ENCODE measurements at places on chromosomes 5 and 9.
A peak's percentile ranks its signal among the peaks of the same experiment; 100 is the strongest.

DNA sequence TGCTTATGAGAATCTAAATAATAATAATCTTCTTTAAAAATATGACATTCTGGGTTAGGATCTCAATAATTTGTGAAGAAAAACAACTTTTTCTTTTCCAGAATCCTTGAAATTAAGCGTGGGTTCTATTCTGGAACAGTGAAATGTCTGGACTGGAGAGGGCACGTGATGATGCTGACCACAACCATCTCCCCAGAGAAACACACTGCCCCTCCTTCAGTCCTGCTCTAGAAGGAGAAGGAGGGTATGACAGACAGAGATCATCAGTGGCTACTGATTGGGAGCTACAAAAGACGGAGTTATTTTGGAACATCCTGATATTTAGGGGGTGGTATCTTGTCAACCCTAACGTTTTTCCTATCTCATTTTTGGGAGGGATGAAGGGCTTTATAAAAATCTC, 40.2 kb downstream of the MEF2C start:
- no peak for DNase-seq

GRCh38 chr9:133071484-133072150, 9.8 kb downstream of the CEL start:
- DNase-seq: no peak

GRCh38 chr9:2489838-2490314, 131.7 kb upstream of the VLDLR start:
- peak; percentile 74 for DNase-seq

DNA sequence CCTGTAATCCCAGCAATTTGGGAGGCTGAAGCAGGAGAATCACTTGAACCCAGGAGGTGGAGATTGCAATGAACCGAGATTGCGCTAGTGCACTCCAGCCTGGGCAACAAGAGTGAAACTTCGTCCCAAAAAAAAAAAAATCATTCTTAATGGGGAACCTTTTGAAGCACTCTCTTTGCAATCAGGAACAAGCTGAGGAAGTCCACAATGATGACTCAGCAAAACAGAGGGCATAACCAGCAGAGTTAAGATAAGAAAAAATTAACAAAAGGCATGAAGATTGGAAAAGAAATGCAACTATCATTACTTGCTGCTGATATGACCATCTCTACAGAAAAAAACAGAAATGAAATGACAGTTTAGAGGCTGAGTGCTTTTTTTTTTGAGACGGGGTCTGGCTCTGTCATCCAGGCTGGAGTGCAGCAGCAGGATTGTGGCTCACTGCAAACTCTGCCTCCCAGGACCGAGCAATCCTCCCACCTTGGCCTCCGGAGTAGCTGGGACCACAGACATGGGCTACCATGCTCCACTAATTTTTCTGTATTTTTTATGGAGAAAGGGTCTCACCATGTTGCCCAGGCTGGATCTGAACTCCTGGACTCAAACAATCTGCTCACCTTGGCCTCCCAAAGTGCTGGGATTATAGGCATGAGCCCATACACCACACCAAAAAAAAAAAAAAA, 88.0 kb downstream of the FNBP1 start:
- no peak for DNase-seq

GRCh38 chr5:148005788-148006520, 57.8 kb upstream of the SPINK5 start:
- DNase-seq: peak; percentile 46

- no peak for DNase-seq
Measured at GRCh38 chr5:116622375-116623050, 47.9 kb upstream of the SEMA6A start.

GRCh38 chr5:132210944-132211343, 16.7 kb downstream of the P4HA2 start:
- DNase-seq: no peak

- no peak for DNase-seq
Measured at GRCh38 chr5:122315521-122315920, 3.5 kb downstream of the SNCAIP start.

GRCh38 chr9:9913276-9913832, 699.4 kb downstream of the PTPRD start:
- DNase-seq: no peak

GRCh38 chr5:76804266-76804665, 14.6 kb upstream of the F2RL1 start:
- peak; percentile 68 for DNase-seq

DNA sequence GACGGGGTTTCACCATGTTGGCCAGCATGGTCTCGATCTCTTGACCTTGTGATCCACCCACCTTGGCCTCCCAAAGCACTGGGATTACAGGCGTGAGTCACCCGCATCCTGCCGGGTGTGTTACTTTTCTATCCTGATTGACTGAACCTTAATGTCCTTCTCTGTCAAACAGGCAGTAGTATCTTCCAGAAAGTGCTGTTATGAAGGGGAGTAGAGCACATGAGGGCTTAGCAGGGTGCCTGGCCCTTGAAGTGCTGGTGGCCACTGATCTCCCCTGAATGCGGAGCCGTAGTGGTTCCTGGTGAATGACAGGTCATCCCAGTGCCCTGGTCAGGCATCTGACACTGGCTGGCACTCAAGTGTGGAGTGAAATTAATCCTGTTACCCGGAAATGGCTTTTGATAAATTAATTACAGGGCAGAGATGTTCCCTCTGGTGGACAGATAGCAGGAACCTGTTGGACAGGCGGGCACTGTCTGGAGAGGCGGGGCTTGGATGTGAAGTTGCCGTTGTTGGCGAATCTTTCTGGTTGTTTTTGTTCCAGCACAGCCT, 28.4 kb downstream of the PRRC2B start:
- DNase-seq: peak; percentile 34

- no peak for DNase-seq
Measured at GRCh38 chr5:15367489-15367888, 132.5 kb upstream of the FBXL7 start.

- DNase-seq: no peak
Measured at GRCh38 chr9:117771136-117771535, 66.9 kb downstream of the TLR4 start.

- no peak for DNase-seq
Measured at GRCh38 chr9:35691757-35692301, 2.1 kb upstream of the TPM2 start.

- no peak for DNase-seq
Measured at GRCh38 chr9:136701668-136702053, 10.7 kb upstream of the DIPK1B start.

GRCh38 chr5:36035696-36036095, 31.0 kb downstream of the UGT3A2 start:
- no peak for DNase-seq

DNA sequence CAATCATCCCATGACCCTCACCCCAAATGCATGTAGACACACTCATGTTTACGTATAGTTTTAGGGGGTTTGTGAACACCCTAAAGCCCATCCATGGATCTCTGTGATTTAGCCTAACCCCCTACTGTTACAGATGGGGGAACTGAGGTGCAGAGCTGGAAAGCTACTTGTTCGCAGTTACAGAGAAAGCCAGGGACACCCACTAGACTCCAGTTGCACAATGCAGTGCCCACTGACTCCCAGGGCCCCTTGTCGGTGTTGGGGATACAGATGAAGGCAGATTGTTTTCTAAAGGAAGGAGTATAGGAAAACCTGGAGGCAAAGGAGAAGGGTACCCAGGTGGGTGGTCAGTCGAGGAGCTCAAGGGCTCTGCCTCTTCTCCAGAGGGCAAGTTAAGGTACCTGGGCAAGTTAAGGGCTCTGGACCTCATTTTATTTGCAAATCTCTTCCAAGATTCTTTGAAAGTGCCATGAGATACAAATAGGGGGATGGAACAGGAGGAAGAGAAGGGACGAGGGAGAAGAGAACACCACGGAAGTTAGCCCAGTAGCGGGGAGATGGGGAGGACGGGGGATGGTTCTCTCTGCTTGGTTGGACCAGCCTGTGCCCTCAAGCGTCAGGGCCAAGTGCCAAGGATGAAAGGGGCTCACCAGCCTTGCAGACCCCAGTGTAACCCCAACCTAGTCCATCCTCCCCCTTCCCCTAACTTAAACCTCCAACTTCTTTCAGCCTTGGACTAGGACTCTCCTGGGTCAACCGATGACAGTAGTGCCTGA, 958 bp downstream of the MYOZ3 start:
- no peak for DNase-seq

- peak; percentile 57 for DNase-seq
Measured at GRCh38 chr9:135347461-135347860, 132.1 kb upstream of the PPP1R26 start.

DNA sequence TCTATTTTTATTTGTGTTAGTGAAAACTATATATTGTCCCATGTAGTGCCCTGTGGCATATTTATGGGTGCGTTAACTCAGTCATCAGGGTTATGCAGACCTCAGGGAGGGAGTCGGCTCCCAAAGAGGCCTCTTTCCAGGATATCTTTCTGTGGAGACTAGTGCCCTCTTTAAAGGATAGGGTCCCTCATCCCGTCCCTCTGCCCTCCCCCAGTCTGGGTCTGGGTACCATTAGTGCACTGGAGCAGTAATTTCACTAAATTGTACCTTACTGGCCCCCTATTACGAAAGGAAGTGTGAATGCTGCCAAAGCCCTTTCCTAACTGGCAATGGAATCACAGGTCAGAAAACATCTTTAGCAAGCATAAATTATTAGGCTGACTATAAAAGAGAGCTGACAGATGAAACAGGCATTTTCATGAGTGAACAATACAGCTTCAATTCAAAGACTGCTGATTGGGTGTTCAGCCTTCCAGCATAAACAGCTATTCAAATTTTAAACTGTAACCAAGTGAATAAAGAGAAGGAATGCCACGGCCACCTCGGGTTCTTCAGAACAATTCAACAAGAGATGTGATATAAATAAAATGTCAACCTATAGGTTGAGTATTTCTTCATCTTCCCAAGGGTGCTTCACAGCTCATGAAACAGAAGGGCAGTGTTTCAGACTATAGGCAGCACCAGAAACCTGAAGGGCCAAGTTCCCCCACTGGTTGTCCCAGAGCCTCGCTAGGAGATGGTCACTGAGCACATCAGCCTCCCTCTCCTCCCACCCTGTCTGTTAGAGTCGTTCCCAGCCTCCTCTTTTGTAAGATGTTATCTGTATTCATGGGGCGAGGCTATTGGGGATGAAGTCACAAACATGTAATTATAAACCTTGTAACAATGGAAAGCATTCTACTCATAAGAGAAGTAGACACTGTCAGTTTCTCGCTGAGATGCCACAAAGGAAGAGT, 318.7 kb downstream of the TMEM161B start:
- DNase-seq: no peak

DNA sequence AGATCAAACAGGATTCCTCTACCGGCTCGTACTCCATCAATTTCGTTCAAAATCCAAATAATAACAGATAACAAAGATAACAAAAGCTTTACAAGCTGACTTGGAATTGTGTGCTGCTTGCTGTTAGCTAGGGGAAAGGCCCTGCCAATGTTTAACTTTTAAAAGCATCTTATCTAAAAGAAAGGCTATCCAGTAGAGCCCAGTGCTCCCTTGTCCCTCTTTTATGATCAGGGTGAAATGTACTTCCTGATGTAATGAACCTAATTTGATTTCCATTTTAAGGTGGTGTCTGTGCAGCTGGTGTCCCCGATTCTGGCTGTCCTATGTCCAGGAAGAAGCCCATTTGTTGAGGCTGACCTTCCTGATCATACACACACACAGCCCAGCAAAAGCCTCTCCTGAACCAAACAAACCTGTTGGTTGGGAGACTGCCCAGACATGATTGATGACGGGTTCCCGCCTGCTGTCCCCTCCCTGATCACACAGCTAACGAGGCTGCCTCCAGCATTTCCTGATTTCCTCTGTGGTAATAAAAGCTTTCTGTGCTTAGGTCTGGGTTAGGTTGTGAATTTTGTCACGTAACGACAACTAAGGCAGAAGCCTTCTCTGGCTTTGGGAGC, 54.1 kb downstream of the PWWP2A start:
- DNase-seq: no peak

DNA sequence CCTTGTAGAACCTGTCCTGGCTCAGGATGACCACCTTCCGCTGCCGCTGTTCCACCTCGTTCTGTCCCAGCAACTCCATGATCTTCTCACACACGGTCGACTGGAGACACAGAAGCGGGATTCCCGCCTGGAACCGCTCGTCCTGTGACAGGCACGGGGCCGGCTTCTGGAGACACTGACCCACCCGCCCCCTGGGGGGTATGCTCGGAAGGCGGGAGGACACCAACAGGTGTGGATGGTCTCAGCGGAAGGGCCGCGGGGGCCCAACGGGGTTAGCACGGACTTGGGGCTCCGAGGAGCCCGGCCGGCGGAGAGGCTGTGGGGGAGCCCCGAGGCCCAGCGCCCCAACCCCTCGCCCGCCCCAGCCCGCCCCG, 530 bp downstream of the UCK1 start:
- peak; percentile 56 for DNase-seq

GRCh38 chr9:4844056-4844838, 51.5 kb downstream of the RCL1 start:
- DNase-seq: no peak

GRCh38 chr9:70504834-70505233, 90.4 kb upstream of the KLF9 start:
- no peak for DNase-seq

GRCh38 chr9:32577316-32577715, 4.4 kb upstream of the NDUFB6 start:
- no peak for DNase-seq

DNA sequence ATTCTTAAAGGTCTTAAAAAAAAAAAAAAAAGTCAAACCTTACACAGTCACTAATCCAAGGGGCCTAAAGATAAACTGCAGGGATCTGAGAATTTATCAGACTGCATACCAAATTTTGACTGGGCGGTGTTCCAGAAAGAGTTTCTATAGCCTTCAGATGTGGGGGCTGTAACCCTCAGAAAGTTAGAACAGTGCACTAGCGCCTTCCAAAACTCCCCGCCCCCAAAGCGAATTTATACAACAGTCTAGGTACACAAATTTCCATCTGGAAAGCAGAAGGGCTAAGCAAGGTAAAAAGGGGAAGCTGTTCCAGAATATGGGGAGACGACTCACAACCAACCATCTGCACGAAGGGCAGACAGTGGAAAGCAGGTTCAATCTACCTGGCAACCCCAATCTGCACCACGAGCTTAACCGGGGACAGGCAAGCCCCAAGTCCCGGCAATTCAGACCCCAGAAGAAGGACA, 813 bp downstream of the ERMP1 start:
- DNase-seq: no peak

DNA sequence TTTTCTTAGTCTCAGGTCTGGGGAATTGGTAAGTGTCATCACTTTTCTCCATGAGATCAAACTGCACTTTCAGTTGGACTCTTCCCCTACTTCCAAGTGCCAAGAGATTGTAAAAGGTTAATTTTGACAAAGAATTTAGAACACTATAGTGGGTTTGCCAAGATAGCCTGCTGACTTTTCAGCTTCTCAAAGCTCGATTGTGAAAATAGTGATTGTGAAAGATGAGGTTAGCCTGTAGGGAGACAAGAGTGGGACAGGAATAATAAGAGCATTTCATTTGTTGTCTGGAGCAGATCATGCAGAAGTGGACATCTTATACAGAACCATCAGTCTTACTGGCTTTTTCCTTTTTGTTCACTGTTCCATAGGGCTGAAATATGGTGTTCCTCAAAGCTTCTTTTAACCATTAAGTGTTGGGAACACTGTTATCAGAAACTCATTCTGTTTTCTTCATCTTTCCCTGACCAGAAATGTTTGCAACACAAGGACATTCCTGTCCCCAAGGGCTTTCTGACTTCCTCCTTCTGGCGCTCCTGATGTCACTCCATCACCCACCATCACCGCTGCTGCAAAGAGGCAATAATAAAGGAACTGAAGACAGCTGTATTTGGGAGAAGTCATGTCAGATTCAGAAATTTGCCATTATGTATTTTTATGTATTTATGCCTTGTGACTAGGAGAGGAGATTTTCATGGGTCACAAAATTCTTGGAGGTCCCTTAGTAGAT, 11.6 kb upstream of the SPTAN1 start:
- no peak for DNase-seq

- no peak for DNase-seq
Measured at GRCh38 chr5:56247592-56247991, 14.5 kb upstream of the ANKRD55 start.

- no peak for DNase-seq
Measured at GRCh38 chr9:111604054-111604615, 4.7 kb upstream of the PTGR1 start.
